ENCODE measurements at places on chromosomes 4 and X.

GRCh38 chrX:23699636-23700194, 32.4 kb downstream of the PRDX4 start:
- DNase-seq = no peak

- no peak for DNase-seq
Observed at GRCh38 chr4:102541697-102542096, 40.5 kb downstream of the NFKB1 start.

- DNase-seq = peak; percentile 45
Observed at GRCh38 chr4:147831551-147832171, 99.8 kb downstream of the ARHGAP10 start.

DNA sequence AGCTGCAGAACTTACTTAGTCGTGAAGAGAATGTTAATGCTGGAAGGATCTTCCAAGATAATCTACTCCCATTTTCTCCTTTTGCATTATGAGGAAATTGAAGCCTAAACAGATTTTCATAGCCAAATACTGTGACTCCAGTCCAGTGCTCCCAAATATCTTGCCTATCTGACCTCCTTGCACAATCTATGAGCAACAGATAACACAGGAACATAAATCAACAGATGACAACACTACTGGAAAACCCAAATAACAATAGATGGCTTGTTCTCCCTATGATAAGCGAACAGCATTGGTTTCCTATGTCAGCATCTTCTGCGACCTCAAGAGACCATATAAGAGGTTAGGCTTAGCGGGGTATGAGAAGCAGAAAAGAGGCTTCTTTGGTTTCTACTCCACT, 88.0 kb downstream of the CORIN start:
- DNase-seq = no peak

DNA sequence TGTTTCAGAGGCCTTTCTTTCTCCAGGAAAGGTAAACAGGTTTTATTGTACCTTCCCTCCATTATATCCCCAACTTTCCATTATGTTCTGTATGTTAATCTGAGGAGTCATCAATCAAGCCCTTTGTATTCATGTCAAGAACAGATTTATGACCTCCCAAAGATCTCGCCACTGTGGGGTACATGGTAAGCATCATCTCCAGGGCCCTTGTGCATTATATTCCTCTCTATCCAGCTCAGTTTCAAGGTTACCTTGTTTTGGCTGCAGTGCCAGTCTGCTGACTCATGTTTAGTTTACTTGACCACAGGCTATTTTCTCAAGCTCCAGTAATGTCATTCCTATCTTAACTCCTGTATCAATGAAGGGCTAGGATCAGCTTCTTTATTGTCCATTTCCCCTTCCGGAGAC, 125.1 kb upstream of the FRMPD4 start:
- no peak for DNase-seq

DNA sequence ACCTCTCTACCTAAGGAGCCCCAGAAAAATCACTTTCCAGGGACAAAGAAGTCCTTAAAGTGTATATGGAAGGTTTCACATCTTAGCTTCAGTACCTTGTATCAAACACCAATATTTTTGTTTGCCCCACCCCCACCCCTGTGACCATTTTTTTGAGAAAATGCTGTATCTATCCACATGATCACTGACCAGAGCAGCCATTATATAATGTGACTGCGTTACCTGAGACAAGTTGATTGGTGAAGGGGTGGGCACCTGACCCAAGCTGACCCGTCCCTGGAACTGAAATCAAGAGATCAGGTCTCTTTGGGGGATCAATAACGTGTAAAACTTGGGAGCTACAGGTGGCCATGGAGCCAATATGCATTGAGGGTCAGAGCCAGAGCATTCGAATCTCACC, 10.7 kb downstream of the TIFA start:
- no peak for DNase-seq
